ENCODE measurements at places on chromosomes 2 and 18.

- DNase-seq, result no peak
Measured at GRCh38 chr2:232387451-232388171, 9.1 kb downstream of the ALPP start.

DNA sequence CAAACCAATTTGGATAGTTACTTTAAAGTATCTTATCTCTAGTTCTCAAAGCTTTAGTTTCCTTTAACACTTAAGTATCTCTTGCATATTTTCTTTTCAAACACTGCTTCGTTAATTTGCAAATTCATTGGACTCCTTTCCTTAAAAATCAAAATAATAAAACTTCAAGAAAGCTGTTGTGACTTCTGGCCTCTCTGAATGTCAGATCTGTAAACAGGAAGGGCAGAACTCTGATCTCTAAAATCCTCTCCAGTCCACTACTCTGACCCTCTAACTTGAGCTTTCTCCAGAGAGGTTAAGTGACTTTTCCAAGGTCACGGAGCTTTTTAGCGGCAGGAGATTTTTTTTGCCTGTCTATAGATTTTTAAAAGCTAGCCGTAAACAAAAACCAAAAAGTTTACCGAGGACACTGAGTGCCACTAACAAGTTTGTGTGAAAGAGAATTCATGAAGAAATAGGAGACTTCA, 155.5 kb downstream of the TGIF1 start:
- no peak for DNase-seq

DNA sequence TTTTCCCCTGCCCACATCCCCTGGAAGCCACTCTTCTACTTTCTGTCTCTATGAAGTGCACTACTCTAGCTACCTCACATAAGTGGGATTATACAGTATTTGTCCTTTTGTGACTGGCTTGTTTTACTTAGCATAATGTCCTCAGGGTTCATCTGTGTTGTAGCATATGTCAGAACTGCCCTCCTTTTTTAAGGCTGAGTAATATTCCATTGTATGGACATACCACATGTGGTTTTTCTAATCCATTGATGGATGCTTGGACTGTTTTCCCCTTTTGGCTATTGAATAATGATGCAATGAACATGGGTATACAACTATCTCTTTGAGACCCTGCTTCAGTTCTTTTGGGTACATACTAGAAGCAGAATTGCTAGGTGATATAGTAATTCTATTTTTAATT, 95.9 kb downstream of the PRKCE start:
- no peak for DNase-seq

DNA sequence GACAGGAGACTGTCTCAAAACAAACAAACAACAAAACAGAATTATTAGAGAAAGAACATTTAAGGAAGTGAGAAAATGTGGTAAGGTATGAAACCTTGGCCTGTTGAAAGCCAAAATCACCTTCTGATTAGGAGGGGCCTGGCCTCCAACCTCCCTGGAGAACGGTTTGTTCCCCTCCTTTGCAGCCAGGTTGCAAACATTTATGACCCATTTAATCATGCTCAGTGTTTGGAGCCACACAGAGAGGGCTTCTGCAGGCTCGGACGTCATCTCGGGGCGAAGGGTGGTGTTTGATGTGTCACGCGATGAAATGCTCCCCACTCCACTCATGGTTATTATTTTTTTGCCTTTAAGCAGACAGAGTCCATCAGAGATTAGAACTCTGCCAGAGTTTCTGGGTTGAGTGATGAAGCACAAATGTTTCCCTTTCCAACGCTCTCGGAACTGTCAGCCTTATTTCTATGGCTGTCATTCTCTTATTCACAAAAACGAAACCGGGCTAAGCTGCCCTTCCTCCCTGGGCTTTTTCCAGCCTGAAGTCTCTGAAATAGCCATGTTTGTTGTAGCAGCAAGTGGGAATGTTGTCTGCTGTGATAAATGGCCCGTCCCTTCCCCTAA, 33.6 kb upstream of the ROCK2 start:
- DNase-seq, result no peak

- DNase-seq, result no peak
Measured at GRCh38 chr2:42652086-42652485, 83.7 kb downstream of the MTA3 start.

DNA sequence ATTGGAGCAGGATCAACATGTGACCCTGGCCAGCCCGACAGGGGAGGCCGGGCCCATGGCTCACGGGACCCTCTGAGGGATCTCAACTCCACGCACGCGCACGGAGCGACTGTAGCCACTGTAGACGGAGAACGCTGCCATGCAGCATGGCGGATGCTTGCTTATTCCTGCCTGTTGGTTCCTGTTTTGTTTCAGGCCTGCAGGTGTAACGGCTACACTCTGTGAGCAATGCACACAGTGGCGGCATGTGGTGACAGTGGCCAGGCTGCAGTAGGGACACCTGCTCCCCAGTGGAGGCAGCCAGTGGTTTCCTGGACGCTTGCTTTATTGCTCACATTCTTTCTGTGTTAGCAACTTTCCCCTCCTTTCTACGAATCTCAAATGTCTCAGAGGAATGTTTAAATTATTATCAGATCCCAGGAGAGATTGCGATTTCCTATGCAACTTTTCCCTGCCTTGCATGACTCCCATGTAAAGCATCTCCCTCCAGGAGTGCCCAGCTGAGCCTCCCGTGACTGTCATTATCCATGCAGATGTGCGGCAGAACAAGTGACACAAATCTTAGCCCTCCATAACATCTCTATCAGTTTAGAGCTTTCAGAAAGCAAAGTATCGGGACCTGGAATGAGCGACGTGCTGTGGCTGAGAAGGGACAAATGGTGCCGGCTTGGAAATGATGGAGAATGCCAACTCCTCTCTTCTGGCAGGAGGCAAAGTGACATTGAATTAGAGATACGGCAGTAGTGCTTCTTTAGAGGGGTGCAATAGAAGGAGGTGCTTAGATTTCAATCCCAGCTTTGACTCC, 209.7 kb downstream of the ASB1 start:
- DNase-seq, result no peak

- peak; percentile 38 for DNase-seq
Measured at GRCh38 chr2:70442301-70443077, 111.1 kb downstream of the TGFA start.

- DNase-seq, result no peak
Measured at GRCh38 chr2:26674002-26674751, 18.3 kb upstream of the KCNK3 start.

GRCh38 chr18:69885841-69886531, 61.7 kb downstream of the CD226 start:
- DNase-seq, result no peak

- no peak for DNase-seq
Measured at GRCh38 chr2:7752291-7752690, 835.1 kb downstream of the RNF144A start.

GRCh38 chr2:184945824-184946223, 347.5 kb downstream of the ZNF804A start:
- DNase-seq, result no peak
